ENCODE measurements at places on chromosomes 13 and 19. TPM values are rescaled to one million over a fixed set of nuclear protein-coding genes. Genes with fewer than 3 reads are reported as not detected.

The PRR36 gene
- 0.05 TPM for total RNA-seq

The KLF2 gene
- total RNA-seq, result 423 TPM

The NCAN gene
- total RNA-seq, result not detected

The TMEM150B gene
- total RNA-seq, result 2.0 TPM

The CDX2 gene
- not detected for total RNA-seq

The ADGRE1 gene
- total RNA-seq, result 1.4 TPM

The SMIM24 gene
- not detected for total RNA-seq

The ZNF823 gene
- total RNA-seq, result 4.0 TPM

The SHISA7 gene
- total RNA-seq, result not detected

The ZNF471 gene
- 0.28 TPM for total RNA-seq

The ZNF681 gene
- 3.7 TPM for total RNA-seq

The ZNF284 gene
- 1.8 TPM for total RNA-seq

The FFAR3 gene
- total RNA-seq, result 0.78 TPM

The CEBPA gene
- total RNA-seq, result 0.20 TPM

The DAND5 gene
- total RNA-seq, result 0.13 TPM

The PRODH2 gene
- not detected for total RNA-seq

The STOML3 gene
- not detected for total RNA-seq

The C3 gene
- total RNA-seq, result 0.60 TPM

The CYP2B6 gene
- not detected for total RNA-seq

The CEACAM19 gene
- total RNA-seq, result not detected

The LAMP1 gene
- total RNA-seq, result 80.7 TPM

The CLIP3 gene
- 1.7 TPM for total RNA-seq

The UQCRFS1 gene
- total RNA-seq, result 32.6 TPM

The PLA2G4C gene
- 10.8 TPM for total RNA-seq

The ZIC2 gene
- 0.50 TPM for total RNA-seq

The CGB5 gene
- not detected for total RNA-seq

The IGLON5 gene
- total RNA-seq, result 0.68 TPM

The HCN2 gene
- 3.1 TPM for total RNA-seq

The TPGS1 gene
- 24.0 TPM for total RNA-seq

The FSD1 gene
- 3.2 TPM for total RNA-seq

The SMG9 gene
- 64.6 TPM for total RNA-seq

The SYCN gene
- total RNA-seq, result not detected

The CD79A gene
- 0.35 TPM for total RNA-seq

The TNFAIP8L1 gene
- 18.6 TPM for total RNA-seq

The NLRP7 gene
- total RNA-seq, result not detected

The C19orf38 gene
- 1.1 TPM for total RNA-seq

The KCTD12 gene
- total RNA-seq, result 7.1 TPM

The CACTIN gene
- 20.5 TPM for total RNA-seq

The ERF gene
- 46.9 TPM for total RNA-seq

All from activated CD4-positive, alpha-beta memory T cell treated with anti-CD3 and anti-CD28 coated beads, Interleukin-2, amount 10 ng/mL, durations not matched to agents 7 days and 5 days (primary cell).